ENCODE measurements at places on chromosomes 6 and 20. TPM values are rescaled to one million over a fixed set of nuclear protein-coding genes. Genes with fewer than 3 reads are reported as not detected.

The BANF2 gene
- not detected for total RNA-seq

GRCh38 chr20:62657589-62657942 is 15.3 kb downstream of the SLCO4A1 start:
- H3K4me1 ChIP-seq, result peaks cover 10% of the 10 kb centered on the region
- no peak overlapping the region for H3K27ac ChIP-seq
- no peaks in the 10 kb centered on the region for H3K27me3 ChIP-seq
- peaks cover 76% of the 10 kb centered on the region for H3K36me3 ChIP-seq
- H3K4me3 ChIP-seq, result no peak overlapping the region
- DNase-seq, result no peak

DNA sequence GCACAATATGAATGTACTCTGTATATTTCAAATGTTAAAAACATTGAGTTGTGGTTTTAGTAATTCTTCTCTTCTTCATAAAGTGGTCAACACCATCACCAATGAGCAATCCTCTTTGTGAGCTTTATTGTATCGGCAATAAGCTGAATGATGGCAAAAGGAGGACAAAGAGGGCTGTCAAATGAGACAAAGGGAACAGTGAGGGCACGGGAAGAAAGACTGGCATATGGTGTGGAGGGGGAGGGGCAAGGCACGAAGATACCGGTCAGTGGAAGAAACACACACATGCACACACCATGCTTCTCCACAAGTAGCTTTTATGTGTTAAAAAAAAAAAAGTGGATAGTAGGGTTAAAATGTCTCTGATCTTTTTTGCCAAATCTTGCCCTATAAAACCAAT is 506.8 kb upstream of the CITED2 start:
- H3K27ac ChIP-seq, result no peak overlapping the region
- no peaks in the 10 kb centered on the region for H3K36me3 ChIP-seq
- H3K27me3 ChIP-seq, result no peaks in the 10 kb centered on the region
- no peak for DNase-seq
- peaks cover 18% of the 10 kb centered on the region for H3K4me1 ChIP-seq
- no peak overlapping the region for H3K4me3 ChIP-seq

DNA sequence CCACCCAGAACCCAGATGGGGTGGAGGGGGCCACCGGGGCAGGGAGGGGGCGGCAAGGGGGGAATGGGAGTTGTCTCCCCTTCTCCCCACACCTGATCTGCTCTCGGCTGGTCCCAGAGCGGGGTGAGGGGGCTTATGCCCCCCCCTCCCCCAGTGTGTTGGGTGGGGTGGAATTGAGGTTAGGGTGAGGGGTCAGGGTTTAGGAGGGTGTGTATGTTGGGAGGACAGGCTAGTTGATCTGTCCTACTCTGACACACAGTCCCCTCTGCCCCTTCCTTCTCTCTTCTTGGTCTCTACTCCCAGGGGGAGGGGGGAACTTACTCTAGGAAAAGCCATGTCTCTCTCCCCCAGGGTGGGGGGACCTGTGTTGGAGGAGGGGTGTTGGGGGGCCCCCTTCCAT is 1.9 kb upstream of the ZBTB9 start:
- H3K27ac ChIP-seq, result no peak overlapping the region
- H3K4me1 ChIP-seq, result peaks cover 13% of the 10 kb centered on the region
- no peaks in the 10 kb centered on the region for H3K27me3 ChIP-seq

DNA sequence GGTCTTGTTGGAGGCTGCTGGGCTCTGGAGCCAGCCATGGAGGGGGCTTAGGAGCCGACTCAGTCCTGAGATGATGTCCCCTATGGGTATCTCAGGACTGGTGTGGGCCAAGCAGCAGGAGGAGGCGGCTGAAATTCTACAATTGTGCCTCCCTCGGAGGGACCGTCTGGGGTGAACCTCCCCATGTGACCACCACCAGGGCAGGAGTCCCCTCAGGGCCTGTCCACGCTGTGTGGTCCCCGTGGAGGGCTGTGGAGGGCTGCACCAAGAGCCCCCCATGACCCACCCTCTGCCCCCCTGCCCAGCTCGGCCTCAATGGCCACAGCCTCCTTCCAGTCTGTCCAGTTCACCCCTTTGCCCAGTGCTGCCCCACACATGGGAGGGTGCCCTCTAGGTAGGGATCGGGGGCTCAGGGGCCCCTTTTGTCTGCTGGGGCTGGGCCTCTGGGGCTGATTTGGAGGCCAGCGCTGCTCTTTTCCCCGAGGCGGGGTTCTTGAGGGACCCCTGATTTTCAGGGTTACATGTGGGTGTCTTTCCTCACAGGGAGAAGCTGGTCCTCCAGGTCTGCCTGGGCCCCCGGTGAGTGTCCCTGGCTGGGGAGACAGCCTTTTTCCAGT is 1.2 kb downstream of the COL9A3 start:
- H3K27ac ChIP-seq, result no peak overlapping the region
- peaks cover 33% of the 10 kb centered on the region for H3K4me1 ChIP-seq
- no peak overlapping the region for H3K4me3 ChIP-seq
- no peaks in the 10 kb centered on the region for H3K36me3 ChIP-seq

DNA sequence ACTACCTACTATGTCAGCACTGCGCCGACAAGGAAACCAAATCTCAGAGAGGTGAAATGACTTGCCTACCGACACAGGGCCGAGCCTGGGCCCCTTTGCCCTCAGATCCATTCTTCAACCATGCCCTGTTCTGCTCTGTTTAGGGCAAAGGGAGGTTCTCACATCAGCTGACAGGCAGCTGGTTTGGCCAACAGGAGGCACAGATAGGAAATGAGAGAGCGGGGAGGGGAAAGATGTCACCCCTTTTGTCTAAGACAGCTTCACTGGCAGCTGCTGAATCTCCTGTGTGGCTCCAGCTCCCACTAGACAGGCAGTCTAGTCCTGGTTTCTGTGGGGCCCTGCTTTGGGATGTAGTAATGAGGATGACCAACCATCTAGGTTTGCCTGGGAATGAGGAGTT is 158.7 kb downstream of the TMEM200A start:
- no peak overlapping the region for H3K4me3 ChIP-seq
- no peak overlapping the region for H3K27ac ChIP-seq

DNA sequence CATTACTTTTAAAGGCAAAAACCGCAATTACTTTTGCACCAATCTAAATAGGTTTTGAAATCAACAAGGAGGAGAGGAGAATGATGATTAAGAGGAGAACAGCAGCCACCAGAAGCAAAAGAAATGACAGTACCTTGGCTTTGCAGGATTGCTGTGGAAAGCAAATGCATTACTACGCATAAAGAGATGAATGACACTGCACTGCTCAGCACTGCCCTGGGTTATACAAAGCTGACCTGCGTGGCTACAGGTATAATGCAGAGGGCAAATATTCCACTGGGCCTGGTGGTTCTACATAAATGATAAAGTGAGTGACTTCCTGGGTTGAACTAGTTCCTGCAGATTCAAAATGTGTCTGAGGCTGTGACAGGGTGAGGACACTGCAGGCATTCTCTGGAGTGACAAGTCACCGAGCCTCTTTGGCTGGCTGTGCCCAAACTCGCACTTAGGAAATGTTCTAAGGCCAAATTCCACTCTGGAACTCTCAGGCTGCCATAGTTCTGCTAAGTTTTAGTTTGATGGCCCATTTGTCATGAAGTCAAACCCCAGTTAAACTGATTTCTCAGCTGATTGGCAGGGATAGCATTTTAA is 78.6 kb downstream of the INSM1 start:
- H3K36me3 ChIP-seq, result no peaks in the 10 kb centered on the region
- H3K27ac ChIP-seq, result no peak overlapping the region
- no peak for DNase-seq
- no peaks in the 10 kb centered on the region for H3K27me3 ChIP-seq
- no peak overlapping the region for H3K4me3 ChIP-seq

The B3GALT4 gene
- total RNA-seq, result 8.4 TPM

DNA sequence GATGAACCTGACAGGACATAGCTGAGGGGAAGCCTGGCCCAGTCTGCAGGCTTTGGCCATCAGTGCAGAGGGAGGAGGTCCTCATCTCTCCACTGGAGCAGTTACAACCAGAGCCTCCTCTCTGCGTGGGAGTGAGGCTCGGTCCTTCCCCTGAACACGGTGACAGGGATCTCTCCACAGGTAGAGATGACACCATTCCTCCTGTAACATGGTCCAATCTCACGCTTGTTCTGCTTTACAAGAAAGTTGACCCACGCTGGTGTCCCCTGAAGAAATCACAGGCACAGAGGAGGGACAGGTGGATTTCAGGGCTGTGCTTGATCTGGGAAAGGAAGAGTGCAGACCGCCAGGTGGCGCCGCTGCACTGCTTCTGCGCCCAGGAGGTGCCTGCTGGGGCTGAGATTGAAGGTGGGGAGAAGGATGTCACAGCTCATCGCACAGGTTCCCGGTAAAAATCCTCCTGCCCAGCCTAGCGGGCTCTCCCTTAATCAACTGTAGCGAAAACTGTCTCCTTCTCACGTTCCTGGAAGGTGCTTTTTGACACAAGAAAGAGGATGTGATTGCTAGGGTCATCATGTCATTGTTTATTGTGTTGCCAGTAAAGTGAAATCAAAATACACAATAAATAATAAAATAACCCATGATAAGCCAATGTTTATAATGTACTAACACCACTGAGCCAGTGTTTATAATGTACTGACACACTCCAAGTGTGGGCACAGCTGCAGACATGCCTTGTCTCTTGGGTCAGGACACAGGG is 20.4 kb downstream of the HLA-G start:
- H3K4me1 ChIP-seq, result no peaks in the 10 kb centered on the region
- no peaks in the 10 kb centered on the region for H3K36me3 ChIP-seq

- peaks cover 50% of the 10 kb centered on the region for H3K36me3 ChIP-seq
- DNase-seq, result peak; percentile 37
- H3K27me3 ChIP-seq, result no peaks in the 10 kb centered on the region
- no peaks in the 10 kb centered on the region for H3K4me1 ChIP-seq
- no peak overlapping the region for H3K27ac ChIP-seq
Measured at GRCh38 chr20:46070215-46070900, 19.4 kb downstream of the NCOA5 start.

- no peaks in the 10 kb centered on the region for H3K27me3 ChIP-seq
- DNase-seq, result no peak
- H3K27ac ChIP-seq, result no peak overlapping the region
- no peak overlapping the region for H3K4me3 ChIP-seq
Measured at GRCh38 chr6:169555971-169556617, 145.7 kb downstream of the WDR27 start.

GRCh38 chr6:2773449-2773848 is 8.3 kb downstream of the WRNIP1 start:
- no peak overlapping the region for H3K27ac ChIP-seq
- no peak overlapping the region for H3K4me3 ChIP-seq
- DNase-seq, result no peak
- H3K27me3 ChIP-seq, result no peaks in the 10 kb centered on the region
- peaks cover 44% of the 10 kb centered on the region for H3K36me3 ChIP-seq

DNA sequence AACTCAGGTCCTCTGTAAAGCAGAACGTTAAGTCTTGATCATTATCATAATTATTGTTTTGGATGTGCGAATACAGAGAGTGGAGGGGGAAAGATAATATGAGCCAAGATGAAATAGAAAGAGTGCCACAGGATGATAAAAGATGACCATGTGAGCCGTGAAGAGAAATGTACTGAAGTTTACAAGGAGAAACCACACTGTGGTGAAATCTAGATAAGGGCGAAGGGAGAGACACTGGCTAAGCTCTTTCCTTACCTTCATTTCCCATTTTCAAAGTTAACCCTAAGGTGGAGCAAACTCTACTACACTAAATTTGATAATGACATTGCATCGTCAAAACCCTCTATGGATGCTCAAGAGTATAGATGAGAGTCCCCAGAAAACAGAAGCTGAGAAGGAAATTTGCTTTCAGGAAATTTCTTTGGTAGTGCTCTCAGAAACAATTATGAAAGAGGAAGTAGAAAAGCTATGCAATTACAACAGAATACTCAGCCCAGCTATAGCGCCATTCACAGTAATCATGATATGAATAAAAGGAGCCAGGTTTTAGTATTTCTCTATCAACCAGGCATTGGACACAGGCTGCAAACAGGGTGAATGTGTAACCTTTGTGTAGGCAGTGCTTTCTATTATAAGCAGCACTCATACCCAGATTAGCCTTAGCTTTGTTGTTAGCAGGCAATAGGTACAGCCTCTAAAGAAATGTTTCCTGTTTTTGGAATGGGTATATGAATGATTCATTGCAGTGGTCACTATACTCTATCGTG is 1080.7 kb downstream of the GRIK2 start:
- DNase-seq, result no peak
- H3K27ac ChIP-seq, result no peak overlapping the region
- H3K4me1 ChIP-seq, result no peaks in the 10 kb centered on the region
- H3K4me3 ChIP-seq, result no peak overlapping the region
- H3K36me3 ChIP-seq, result no peaks in the 10 kb centered on the region

GRCh38 chr6:5763407-5763806 is 243.3 kb downstream of the NRN1 start:
- H3K27ac ChIP-seq, result no peak overlapping the region
- no peaks in the 10 kb centered on the region for H3K36me3 ChIP-seq
- DNase-seq, result peak; percentile 26
- no peaks in the 10 kb centered on the region for H3K4me1 ChIP-seq
- no peak overlapping the region for H3K4me3 ChIP-seq

The IBTK gene
- total RNA-seq, result 20.0 TPM

The MYCT1 gene
- total RNA-seq, result 0.55 TPM

The ME1 gene
- 22.3 TPM for total RNA-seq

The TSBP1 gene
- not detected for total RNA-seq

The HSPA1L gene
- 0.69 TPM for total RNA-seq

The SIRPD gene
- 0.18 TPM for total RNA-seq

GRCh38 chr6:106967936-106968555 is 6.5 kb downstream of the CD24 start:
- H3K4me3 ChIP-seq, result no peak overlapping the region
- peaks cover 6% of the 10 kb centered on the region for H3K4me1 ChIP-seq

The SIRPB2 gene
- 0.52 TPM for total RNA-seq

The DUSP15 gene
- not detected for total RNA-seq

The TRIM10 gene
- total RNA-seq, result not detected

- H3K27me3 ChIP-seq, result 0 out of 2 replicates have a peak, but pooled peaks cover 3% of the 10 kb centered on the region
- H3K27ac ChIP-seq, result no peak overlapping the region
- H3K4me3 ChIP-seq, result peak overlapping the region; percentile 57
- DNase-seq, result peak; percentile 87
- no peaks in the 10 kb centered on the region for H3K36me3 ChIP-seq
Measured at GRCh38 chr20:5529331-5530148, 212.8 kb upstream of the PROKR2 start.

Measured in PC-3 (cell line).